ENCODE measurements at places on chromosomes 11 and 22.

DNA sequence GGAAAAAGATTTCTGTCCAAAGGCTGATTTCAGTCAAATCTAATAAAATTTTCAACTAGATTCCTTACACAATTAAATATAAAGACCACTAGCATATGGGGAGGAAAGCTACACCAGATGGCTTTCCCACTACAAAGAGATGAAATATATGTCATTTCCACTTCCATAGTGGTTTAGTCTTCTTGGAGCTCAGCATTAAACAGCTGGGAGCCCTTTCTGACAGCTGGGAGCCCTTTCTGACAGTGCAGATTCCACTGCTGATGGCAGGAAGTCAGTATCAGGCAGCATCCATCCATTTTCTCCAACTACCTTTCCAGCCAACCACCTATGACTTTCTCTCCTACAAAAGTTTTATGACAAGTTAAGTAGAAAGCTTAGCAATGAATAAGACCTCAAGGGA, 177.9 kb downstream of the RRAS2 start:
- no peak for ATAC-seq

DNA sequence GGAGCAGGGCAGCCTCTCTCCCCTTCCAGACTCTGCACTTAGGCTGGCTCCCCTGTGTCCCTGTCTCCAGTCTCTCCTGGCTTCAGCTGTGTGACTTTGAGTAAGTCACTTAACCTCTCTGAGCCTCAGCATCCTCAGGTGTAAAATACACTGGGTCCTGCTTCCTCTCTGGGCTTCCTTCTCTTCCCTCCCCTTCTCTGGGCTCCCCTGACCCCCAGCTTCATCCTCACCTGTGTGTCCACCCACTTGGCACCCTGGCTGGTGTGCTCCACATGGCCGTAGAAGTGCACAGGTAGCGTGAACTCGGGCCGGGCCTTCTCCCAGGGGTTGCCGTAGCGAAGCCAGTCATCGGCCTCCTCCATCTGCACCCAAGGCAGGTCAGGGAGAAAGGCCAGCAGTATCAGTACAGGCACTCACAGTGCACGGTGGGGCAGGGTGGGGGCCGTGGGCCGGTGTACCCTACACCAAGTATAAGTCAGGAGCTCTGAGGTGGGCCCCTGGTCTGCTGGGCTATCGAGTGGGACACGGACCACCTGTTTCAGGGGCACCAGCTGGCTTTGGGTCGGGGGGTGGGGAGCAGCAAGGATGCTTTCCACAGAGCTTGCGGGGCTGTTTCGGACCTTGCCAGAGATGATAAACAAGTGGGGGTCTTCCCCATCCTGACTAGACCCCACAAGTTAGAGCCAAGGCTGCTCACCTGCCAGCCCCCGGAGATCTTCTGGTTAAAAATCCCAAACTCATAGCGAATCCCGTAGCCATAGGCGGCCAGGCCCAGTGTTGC, 2.0 kb downstream of the PYGM start:
- ATAC-seq: no peak

DNA sequence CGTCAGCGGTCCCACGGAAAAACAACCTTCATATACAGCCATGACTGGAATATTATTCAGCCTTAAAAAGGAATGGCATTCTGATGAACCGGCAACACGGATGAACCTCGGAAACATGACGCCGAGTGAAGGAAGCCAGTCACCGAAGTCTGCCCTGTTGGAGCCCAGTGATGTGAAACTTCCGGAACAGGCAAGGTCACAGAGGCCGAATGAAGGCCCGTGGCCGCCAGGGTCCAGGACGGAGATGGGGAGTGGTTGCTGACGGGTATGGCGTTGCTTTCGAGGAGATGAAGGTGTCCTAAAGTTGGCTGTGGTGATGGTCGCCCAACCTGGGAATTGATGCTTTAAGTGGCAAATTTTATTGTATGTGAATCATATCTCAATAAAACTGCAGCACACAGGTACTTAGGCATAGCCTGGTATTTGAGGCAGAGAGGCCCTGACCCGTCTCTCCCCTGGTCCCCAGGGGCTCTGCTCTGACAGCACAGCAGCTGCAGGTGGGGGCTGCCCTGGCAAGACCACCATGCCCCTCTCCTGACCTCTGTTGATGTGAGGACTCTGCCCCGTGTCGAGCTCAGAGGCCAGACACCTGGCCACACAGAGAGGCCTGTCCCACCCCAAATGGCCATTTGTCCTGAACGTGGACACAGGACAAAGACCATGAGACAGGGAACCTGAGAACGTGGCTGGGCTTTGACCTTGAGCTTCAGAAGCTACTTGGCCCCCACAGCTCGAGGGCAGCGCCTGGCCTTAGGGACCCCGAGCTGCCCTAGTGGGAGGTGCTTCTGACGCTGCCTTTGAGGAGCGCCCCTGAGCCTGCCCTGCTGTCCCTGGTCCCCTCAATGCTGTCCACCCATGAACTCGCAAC, 1090.8 kb downstream of the BRD1 start:
- no peak for ATAC-seq

GRCh38 chr22:29266564-29267461, 968 bp downstream of the RHBDD3 start:
- no peak for ATAC-seq

Data from gastroesophageal sphincter (tissue), 4 donors.